ENCODE measurements at places on chromosomes 3 and 15.

DNA sequence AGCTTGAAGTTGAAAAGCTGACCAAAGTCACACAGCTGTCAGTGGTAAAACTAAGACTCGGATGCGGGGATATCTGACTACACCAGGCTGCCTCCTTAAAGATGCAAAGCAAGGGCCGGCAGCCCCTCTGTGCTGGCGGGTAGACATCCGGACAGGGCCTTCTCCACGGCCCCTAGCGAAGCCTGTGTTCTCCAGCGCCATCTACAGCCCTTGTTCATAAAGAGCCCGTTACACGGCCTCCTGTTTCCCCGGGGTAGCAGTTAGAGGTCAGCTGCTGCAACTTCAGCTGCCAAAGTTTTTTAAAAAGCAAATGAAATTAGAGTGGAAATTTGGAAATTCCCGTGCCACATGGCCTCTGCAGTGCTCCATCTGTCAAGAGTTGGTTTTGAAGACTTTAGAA is 383.0 kb downstream of the TBL1XR1 start:
- DNase-seq: peak; percentile 15

- no peak for DNase-seq
Measured at GRCh38 chr15:89127054-89127702, 38.9 kb downstream of the ABHD2 start.

DNA sequence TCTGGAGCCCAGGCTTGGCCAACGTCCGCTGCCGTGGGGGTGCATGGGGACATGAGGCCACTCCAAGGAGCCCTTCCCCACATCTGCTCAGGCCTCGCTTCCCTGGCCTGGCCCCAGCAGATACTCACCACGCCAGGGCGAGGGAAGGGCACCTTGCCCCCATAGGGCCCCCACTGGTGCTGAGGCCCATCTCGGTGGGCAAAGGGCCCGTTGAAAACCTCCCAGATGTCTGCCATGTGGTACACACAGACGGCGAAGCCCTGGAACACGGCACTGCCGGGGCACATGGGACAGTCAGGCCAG is 4.7 kb downstream of the SEMA3G start:
- no peak for DNase-seq

- DNase-seq: no peak
Measured at GRCh38 chr15:48388016-48388851, 57.0 kb downstream of the DUT start.

DNA sequence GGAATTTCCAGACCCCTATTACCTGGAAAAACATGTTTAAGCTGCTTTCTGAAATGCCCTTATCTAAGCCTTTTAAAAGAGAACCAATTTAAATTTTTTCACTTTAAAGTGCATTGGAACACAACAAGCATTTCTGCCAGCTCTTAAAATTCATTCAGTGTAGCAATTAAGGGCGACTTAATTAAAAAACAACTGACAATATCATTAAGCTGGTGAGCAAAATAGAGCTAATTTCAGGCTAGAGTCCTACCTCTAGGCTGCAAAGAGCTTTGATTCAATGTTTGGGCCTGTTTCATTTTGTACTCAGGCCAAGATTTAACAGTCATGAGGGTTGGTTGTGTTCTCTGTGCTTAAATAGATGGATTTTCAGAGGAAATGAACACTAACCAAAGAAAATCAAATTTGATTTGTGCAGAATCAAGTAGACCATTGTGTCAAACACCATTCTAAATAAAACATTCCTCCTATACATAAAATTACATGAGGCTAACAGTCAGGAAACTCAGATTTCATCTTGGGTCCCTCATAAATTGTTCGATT is 114.6 kb downstream of the TMEM108 start:
- DNase-seq: no peak
